Cortex of kidney (tissue), 1 donor: ENCODE measurements at places on chromosomes 6 and 20.

GRCh38 chr20:43988451-43988850, 73.8 kb downstream of the TOX2 start:
- DNase-seq = no peak

DNA sequence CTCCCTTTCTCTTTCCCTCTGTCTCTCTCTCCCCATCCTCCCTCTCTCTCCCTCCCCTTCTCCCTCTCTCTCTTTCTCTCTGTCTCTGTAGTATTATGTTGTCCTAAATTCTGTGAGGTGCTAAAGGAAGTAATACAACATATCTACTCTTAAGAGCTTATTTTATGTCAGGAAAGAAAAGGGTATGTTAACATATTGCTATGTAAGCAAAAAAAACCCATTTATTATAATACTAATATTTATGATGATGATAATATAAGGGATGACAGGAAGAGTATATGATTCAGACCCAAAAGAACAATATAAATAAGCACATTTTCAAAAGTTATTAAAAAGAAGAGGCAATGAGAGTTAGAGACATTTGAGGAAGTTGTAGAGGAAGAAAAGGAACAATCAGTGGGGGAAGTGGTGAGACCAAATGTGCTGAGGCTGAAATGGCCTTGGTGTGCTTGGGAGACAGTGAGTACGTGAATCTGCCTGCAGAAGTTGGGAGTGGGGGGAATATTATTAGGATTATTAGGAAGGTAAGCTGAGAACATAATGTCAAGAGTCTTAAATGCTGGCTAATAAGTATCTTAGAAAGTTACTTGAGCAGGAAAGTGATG, 303.6 kb upstream of the FERMT1 start:
- no peak for DNase-seq

DNA sequence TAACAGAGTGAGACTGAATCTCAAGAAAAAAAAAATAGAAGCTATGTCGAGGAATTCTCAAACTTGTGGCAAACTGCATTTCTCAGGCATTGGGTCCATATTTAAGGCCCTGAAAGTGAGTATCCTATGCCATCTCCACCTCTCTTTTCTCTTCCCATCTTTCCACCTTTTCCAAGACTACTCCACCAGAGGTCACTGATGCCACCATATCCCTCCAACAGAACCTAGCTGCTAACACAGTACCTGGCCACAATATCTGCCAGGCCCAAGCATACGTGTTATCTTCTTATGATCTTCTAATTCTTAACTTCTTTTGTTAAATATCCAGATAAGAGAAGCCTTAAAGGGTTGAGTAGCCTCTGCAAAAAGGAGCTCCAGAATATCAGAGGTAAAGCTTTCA, 8.2 kb upstream of the ADGRF4 start:
- no peak for DNase-seq

GRCh38 chr20:63606686-63607085, 20.2 kb downstream of the GMEB2 start:
- DNase-seq = no peak

DNA sequence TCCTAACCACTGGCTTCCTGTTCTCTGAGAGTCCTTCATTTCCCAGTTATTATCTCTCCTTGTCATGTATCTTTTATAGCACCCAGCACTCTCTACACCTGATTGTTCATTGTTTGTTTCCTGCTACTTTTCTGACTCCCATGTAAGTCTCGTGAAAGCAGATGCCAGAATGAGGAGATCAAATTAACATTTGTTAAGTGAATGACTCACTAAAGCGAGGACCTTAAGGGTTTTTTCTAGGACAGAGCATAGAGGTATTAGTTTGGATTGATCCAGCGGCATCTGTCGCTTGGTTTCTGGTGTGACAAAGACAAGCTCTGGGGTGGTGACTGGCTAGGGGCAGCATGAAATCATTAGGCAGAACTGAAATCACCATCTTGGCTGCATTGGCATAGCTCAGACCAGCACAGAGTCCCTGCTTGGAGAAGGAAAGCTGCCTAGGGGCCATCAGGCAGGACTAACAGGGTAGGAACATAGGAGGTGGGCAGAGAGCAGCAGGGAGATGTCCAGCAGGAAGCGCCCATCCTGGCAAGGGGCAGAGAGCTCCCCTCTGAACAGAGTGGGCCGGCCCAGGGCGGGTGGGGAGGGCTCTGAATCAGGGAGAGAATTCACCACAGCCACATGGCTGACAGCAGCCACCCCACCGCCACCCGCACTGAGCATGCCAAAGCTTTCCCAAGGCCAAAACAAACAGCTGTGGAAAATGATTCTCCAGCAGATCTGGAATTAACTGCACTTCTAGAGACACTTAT, 97.1 kb upstream of the CEP85L start:
- no peak for DNase-seq

DNA sequence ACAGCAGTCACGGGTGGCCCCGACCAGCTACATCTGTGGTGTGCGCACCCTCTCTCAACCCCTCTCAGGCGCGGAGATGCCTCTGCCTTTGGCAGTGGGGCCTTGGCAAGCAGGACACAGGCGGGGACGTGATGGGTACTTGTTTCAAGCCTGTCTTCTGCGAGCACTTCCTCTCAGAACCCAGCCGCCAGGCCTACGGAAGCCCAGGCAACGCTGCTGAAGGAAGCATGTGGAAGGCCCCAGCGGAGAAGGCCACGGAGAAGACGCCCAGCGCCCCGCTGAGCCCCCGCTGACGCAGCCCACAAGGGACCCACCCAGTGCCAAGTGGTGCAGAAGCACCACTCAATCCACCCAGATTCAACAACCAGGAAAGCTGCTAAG, 13.0 kb downstream of the SERPINB6 start:
- no peak for DNase-seq

GRCh38 chr6:126546541-126547120, 206.7 kb downstream of the CENPW start:
- no peak for DNase-seq

DNA sequence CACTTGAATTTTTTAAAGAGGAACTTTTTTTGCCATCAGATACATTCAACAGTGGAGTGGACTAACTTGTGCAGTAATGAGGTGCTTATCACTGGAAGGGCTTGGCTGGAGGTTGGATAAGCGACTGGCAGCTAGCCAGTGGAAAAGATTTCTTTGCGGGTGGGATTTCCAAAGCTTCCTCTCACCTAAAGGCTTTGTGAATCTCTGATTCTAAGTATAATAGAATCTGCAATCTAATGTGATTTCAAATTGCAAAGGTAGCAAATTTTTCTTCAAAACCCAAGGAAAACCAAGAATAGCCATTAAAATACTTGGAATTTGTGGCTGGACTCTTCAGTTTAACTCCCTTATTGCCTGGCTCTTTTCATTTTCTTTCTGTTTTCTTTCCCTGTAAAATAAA, 460.4 kb upstream of the MARCKS start:
- DNase-seq = no peak

GRCh38 chr20:45095805-45096238, 5.1 kb downstream of the KCNS1 start:
- DNase-seq = no peak

- DNase-seq = no peak
Observed at GRCh38 chr6:140354296-140354695, 979.8 kb upstream of the CITED2 start.

DNA sequence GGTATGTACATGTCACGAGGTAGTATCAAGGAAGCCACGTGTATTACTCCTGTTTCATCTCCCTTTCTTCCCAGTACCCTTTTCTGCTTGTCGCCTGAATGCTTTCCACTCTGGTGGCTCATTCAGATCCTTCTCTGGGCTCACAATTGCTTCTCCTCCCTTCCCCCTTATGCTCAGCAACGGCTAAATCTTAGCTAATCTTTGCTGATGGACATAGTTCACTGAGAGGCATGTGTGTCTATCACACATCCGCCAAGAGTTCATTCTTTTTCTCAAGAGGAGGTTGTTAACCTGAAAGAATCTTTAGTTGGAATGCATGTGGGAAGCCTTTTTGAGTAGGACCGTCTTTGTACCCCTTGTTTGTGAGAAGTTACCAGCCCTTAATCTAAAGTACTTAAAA, 25.8 kb upstream of the MROH8 start:
- DNase-seq = no peak

- DNase-seq = no peak
Observed at GRCh38 chr6:27091661-27092315, 155.7 kb upstream of the PRSS16 start.

DNA sequence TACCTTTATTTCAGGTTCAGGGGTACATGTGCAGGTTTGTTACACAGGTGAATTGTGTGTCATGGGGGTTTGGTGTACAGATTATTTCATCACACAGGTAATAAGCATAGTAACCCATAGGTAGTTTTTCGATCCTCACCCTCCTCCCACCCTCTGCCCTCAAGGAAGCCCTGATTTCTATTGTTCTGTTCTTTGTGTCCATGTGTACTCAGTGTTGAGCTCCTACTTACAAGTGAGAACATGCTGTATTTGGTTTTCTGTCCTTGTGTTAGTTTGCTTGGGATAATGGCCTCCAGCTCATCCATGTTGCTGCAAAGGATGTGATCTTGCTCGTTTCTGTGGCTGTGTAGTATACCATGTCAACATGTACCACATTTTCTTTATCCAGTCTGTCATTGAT, 66.0 kb downstream of the STK4 start:
- no peak for DNase-seq

DNA sequence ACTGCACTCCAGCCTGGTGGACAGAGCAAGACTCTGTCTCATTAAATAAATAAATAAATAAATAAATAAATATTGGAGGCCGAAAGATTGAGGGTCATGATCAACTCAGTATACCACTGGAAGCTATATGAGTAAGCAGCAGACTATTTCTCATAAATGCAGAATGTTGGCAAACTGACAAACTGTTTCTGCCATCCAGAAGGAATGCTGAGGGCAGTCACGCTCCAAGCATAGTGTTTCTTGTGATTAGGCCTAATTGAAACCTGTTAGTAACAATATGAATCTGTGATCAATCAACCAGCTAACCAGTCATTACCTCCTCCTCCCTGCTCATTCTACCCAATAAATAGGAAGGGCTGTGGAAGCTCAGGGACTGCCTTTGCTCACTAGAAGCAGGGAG, 15.2 kb upstream of the KCNK15 start:
- no peak for DNase-seq

DNA sequence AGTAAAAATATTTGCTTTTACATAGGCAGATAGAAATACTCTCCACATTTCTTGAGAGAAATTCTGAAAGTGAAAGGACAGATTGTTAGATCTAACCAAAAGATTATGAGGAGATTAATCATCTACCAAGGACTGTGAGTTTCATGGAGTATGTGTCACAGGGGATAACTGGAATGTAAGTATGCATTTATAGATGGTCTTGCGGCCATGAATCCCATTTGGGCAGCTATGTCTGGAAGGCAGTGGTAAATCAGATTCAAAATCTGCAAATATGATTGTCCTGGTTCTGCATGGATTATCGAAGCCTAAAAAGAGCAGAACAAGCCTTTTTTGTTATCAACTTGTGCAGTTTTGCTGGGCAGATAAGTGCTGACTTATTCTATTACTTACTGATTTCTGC, 293.8 kb downstream of the RFPL4B start:
- no peak for DNase-seq

- DNase-seq = no peak
Observed at GRCh38 chr6:129181001-129181400, 298.1 kb downstream of the LAMA2 start.

DNA sequence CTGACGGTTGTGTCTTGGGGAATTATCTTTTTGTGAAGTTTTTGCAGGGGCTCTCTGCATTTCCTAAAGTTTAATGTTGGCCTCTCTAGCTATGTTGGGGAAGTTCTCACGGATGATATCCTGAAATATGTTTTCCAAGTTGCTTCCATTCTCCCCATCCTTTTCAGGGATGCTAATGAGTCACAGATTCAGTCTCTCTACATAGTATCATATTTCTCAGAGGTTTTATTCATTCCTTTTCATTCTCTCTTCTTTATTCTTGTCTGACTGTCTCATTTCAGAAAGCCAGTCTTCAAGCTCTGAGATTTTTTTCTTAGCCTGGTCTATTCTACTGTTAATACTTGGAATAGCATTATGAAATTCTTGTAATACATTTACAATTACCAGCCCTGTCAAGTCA, 61.3 kb downstream of the UNC5CL start:
- DNase-seq = no peak

DNA sequence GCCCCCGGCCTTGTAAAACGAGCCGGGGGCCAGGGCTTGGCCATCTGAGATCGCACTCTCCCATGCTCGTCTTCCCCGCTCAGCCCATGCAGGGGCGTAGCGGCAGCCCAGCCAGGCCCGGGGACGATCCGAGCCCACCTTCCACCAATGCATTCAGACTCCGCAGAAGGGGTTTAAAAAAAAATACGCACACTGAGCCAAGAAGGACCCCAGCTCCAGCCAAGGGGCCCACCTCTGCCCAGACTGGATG, 320 bp downstream of the GSTA4 start:
- DNase-seq = no peak

- no peak for DNase-seq
Observed at GRCh38 chr6:21586740-21587178, 6.8 kb upstream of the SOX4 start.

GRCh38 chr20:35447082-35447789, 8.2 kb upstream of the CEP250 start:
- DNase-seq = no peak

- no peak for DNase-seq
Observed at GRCh38 chr6:127090051-127090450, 28.4 kb upstream of the RSPO3 start.

- no peak for DNase-seq
Observed at GRCh38 chr6:125932451-125932795, 24.1 kb upstream of the HINT3 start.

DNA sequence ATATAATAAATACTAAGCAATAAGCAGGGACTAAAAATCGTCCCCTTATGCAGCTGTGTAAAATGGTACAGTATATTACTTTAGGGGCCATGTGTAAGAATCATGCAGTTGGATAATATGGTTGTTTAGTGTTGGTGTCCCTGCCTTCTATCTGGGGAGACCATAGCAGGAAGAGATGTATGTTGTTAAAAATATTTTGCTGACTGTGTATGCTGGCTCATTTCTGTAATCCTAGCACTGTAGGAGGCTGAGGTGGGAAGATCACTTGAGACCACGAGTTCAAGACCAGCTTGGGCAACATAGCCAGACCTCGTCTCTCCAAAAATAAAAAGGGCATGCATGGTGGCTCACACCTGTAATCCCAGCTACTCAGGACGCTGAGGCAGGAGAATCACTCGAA, 5.6 kb downstream of the PANK2 start:
- no peak for DNase-seq

- DNase-seq = no peak
Observed at GRCh38 chr20:52655395-52655794, 316.8 kb upstream of the TSHZ2 start.

- no peak for DNase-seq
Observed at GRCh38 chr20:47748823-47749222, 36.5 kb downstream of the SULF2 start.

- DNase-seq = no peak
Observed at GRCh38 chr20:24998121-24998520, 5.6 kb upstream of the APMAP start.

GRCh38 chr6:2667617-2668016, 83.1 kb downstream of the MYLK4 start:
- DNase-seq = no peak

- no peak for DNase-seq
Observed at GRCh38 chr6:113654396-113654795, 202.7 kb upstream of the MARCKS start.
